ENCODE measurements at places on chromosomes 4 and X.

DNA sequence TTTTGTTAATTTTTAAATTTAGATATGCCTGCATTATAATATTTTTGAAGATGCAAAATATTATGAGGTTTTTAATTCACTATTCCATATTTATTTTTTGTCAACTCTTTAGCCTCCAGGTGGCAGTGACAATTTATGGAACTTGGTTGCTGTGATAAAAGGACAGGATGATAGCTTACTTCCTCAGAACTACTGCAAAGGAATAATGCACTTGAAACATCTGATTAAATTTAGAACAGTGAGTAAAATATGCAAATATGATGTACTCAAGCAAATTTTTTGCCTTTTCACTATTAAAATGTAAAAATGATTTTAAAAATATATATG lies 45.1 kb downstream of the SPATA4 start:
- no peak for DNase-seq

- DNase-seq = no peak
Observed at GRCh38 chr4:152503653-152504290, 32.1 kb downstream of the FBXW7 start.

GRCh38 chrX:143115466-143115865 lies 89.7 kb downstream of the SPANXN4 start:
- no peak for DNase-seq

- no peak for DNase-seq
Observed at GRCh38 chrX:46298821-46299220, 246.4 kb downstream of the ZNF674 start.

- no peak for DNase-seq
Observed at GRCh38 chrX:10508891-10509290, 111.5 kb downstream of the MID1 start.

DNA sequence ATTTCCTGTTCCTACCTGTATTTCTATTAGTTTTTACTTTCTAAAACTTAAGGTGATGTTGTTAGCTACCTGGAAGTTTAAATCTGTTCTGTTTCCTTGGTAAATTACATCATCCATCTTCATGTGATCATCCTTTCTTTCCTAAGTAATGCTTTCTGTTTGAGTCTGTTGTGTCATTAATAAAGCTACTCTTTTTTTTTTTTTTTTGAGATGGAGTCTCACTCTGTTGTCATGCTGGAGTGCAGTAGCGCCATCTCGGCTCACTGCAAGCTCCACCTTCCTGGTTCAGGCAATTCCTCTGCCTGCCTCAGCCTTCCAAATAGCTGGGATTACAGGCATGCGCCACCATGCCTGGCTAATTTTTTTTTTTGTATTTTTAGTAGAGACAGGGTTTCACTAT lies 73.3 kb downstream of the FIP1L1 start:
- DNase-seq = no peak

GRCh38 chr4:102324730-102325129 lies 20.6 kb downstream of the SLC39A8 start:
- no peak for DNase-seq

DNA sequence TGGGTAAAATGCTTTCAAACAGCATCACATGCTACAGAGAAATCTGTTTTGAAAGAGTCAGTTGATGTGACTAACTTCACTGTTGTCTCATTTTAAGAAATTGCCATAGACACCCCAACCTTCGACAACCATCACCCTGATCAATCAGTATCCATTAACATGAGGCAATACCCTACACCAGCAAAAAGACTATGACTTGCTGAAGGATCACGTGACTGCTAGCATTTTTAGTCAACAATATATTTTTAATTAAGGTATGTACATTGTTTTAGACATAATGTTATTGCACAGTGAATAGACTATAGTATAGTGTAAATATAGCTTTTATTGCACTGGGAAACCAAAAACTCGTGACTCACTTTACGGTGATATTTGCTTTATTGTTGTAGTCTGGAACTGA lies 200.0 kb upstream of the ARHGAP24 start:
- DNase-seq = no peak

DNA sequence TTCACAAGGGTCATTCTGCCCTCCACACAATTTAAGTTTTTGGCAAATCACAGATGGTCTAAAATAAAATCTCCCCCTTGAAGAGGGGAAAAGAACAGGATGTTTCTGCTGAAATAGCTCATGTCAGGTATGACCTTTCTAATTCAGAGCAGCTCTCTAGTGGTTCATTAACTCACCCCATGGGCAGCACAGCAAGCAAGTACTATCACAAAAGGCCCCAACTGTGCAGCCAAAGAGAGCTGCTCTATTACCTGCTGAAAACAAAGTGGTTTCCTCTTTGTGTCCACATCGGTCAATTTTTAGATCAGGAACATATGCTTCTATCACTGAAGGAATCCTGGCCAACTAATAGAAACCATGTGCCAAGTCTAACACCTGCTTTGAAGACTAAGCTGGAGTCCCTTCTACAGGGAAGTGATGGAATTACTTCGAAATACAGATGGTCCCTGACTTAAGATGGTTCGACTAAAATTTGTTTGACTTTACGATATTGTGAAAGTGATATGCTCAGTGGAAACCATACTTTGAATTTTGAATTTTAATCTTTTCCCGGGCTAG lies 164.3 kb downstream of the ENOX2 start:
- no peak for DNase-seq

GRCh38 chr4:3346146-3346545 lies 53.3 kb downstream of the RGS12 start:
- DNase-seq = peak; percentile 27

GRCh38 chr4:102614801-102615200 lies 113.6 kb downstream of the NFKB1 start:
- no peak for DNase-seq

GRCh38 chr4:114417214-114417613 lies 181.4 kb upstream of the UGT8 start:
- DNase-seq = no peak

- no peak for DNase-seq
Observed at GRCh38 chr4:151518359-151518758, 109.4 kb downstream of the FHIP1A start.

GRCh38 chr4:152265149-152265621 lies 270.7 kb downstream of the FBXW7 start:
- DNase-seq = no peak

- DNase-seq = peak; percentile 6
Observed at GRCh38 chr4:185396724-185397385, at the start of gene ANKRD37. ANKRD37 (plus strand) TSS chr4:185396841; CDS start chr4:185396924, 83 bp downstream.

DNA sequence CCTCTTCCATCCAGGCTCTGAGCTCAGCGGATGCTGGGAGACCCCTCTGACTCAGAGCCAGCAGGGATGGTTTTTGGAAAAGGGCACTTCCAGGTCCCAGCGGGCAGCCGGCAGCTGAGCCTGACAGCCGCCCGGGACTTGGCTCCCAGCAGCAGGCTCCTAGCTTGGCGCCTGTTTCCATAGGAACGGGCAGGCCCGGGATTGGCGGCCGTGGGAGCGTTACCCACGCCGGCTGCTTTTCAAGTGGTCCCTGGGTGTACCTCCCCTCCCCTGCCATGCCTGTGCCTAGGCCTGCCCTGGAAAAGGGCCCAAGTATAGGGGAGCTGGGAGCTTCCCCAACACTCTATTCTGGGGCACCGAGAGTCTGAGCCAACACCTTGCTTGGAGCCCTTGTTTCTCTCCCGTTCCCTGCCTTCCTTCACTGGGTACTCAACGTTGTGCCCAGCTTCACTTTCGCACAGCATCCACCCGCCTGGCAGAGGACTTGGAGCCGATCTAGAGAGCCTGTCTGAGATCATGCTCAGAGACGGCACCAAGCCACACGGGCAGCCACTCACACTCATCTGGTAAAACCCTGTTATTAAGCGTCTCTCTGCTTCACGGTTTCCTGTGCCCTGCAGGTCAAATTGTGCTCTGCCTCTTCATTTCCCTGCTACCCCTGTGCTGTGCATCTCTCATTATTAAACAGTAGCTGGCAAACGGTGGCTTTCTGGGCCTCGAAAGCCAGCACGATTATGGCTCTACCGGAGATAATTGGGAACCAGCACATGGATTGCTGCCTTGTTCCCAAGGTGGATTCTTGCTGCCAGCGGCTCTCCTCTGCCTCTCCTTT lies 521.5 kb downstream of the BCOR start:
- peak; percentile 38 for DNase-seq

- no peak for DNase-seq
Observed at GRCh38 chrX:151815398-151815797, 80.9 kb downstream of the CNGA2 start.

DNA sequence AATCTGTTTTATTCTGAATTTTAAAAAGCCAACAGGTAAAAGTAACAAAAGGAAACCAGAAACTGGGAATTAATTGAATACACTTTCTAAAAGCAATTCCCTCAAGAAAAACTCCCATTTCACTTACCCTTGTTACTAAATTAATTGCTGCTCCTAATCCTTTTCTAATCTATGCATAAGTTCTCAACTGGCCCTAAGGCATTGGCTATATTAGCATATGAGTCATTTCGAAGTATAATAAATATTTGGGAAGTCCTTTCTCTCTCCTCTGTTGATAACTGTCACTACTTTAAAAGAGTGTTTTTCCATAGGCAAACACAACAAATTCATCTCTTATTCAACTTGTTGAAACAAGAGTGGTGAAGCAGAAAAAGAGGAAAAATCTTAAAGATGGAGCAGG lies 486.5 kb upstream of the HTR2C start:
- no peak for DNase-seq

DNA sequence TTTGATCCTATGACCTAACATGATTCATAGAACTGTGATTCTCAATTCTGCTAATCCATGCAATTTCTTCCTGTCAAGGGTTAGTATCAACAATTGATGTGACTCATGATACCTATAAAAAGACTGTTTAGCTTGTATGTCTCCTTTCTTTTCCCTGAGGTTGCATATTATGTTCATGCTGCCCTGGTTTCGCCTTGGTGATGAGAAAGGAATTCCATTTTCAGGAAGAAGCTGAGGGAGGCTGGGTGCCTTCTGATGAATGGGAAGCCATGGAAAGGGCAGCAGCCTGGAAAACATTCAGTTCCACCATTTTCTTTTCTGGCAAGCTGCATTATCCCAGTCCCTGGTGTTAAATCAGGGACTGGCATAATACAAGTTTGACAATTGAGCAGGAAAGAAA lies 976.5 kb downstream of the RPA4 start:
- DNase-seq = no peak

- DNase-seq = no peak
Observed at GRCh38 chr4:1683261-1683735, 815 bp downstream of the FAM53A start.

DNA sequence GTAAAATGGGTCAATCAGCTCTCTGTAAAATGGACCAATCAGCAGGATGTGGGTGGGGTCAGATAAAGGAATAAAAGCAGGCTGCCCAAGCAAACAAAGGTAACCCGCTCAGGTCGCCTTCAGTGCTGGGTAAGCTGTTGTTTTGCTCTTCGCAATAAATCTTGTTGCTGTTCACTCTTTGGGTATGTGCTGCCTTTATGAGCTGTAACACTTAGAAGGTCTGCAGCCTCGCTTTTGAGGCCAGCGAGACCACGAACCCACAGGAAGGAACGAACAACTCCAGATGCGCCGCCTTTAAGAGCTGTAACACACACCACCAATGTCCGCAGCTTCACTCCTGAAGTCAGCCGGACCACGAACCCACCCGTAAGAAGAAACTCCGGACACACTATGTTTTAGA lies 11.5 kb upstream of the CAMK2D start:
- no peak for DNase-seq

GRCh38 chr4:176957353-176958118 lies 164.8 kb upstream of the VEGFC start:
- DNase-seq = no peak

DNA sequence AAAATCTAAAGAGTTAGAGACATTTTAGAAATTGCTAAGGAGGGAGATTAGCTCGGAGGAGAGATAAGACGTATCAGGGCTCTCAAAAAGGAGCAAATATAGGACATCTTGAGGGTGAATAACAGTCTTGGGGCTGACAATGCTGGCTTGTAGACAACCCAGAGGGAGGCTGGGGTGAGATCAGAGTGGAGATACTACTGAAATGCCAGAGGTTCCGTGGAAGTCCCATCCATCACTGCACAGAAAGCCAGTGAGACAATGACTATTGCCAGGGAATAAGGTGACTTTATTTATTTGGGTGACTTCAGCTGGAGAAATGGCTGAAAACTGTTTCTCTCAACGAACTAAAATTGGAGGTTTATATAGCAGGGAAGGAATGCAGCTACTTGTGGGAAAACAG lies 838.1 kb upstream of the AGA start:
- no peak for DNase-seq

DNA sequence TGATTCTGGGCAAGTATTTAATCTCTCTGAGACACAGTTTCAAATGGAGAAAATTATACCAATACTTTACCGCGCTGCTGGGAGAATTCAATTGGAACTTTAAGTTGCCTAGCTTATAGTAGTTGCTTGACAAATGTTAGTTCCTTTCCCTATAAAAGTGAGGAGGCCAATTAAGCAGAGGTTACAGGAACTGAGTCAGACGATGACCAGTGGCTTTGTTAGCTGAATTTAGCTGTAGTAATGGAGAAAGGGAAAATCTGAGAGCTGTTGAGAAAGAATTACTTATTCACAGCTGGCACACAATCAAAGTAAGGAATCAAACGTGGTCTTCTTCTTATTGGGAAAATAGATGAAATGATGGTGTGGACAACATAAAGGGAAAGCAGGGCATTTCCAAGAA lies 29.6 kb downstream of the SMARCA1 start:
- no peak for DNase-seq

DNA sequence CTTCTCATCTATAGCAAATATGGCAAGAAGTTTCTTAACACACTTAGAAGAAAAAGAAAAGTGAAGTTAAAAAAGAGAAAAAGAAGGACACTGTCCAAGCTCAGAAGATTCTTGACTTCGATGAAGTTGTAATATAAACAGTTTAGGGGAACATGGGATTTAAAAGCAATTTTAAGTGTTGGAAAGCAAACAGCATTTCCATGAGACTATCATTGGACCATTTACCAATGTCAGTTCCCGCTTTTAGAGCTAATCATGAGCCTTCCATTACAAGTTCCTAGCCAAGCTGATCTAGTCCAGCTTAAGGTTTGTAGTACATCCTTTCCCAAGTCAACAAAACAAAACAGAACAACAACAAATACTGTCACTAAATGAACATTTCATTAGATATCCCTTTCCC lies 45.1 kb upstream of the FGF2 start:
- DNase-seq = no peak

- peak; percentile 58 for DNase-seq
Observed at GRCh38 chrX:110412971-110413726, 54.5 kb downstream of the RTL9 start.

GRCh38 chr4:91057871-91058270 lies 930.7 kb downstream of the CCSER1 start:
- DNase-seq = no peak

DNA sequence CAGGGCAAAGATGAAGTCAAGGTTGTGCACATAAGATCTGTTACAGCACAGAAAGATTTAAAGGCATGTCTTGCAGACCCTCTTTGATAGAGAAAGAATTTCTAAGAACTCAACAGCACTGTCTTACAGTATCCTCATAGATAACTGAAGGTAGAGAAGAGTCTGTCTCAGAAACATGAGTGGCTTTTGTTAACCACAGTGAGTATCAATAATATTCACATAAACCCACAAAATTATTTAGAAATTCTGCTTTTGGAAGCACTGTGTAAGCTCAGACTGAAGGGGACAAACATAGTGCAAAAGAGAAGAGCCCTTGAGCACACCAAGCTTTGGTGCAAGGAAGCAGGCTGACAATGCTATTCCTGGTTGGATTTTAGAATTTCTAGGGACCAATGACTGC lies 166.0 kb upstream of the SH3RF1 start:
- no peak for DNase-seq

- no peak for DNase-seq
Observed at GRCh38 chrX:118729042-118729652, 1.7 kb downstream of the IL13RA1 start.

Measured in DMS79 treated with DMSO at 0.1 percent for 48 hours (cell line).